ENCODE measurements at places on chromosomes 11 and 22.

GRCh38 chr22:28477556-28477955, 202.1 kb downstream of the TTC28 start:
- DNase-seq, result no peak

DNA sequence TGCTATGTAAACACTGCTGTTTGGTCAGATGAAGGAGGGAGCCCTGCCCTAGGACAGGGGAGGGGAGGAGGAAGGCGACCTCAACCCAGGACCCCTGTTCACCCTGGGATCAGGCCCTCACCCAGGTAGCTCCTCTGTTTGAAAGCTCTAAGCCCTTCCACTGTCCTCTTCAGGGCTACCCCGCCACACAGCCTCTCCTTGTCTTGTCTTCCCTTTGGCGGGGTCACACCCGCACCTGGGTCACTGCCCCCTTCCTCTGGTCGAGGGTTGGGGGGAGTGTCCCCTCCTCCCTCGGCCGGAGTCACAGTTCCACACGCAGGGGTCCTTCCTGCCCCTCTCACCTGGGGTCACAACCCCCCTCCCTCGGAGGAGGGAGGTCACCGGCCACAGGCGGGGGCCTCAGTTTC, 463 bp upstream of the PTPMT1 start:
- no peak for DNase-seq

GRCh38 chr11:12200279-12200990, 90.0 kb downstream of the MICAL2 start:
- peak; percentile 76 for DNase-seq

DNA sequence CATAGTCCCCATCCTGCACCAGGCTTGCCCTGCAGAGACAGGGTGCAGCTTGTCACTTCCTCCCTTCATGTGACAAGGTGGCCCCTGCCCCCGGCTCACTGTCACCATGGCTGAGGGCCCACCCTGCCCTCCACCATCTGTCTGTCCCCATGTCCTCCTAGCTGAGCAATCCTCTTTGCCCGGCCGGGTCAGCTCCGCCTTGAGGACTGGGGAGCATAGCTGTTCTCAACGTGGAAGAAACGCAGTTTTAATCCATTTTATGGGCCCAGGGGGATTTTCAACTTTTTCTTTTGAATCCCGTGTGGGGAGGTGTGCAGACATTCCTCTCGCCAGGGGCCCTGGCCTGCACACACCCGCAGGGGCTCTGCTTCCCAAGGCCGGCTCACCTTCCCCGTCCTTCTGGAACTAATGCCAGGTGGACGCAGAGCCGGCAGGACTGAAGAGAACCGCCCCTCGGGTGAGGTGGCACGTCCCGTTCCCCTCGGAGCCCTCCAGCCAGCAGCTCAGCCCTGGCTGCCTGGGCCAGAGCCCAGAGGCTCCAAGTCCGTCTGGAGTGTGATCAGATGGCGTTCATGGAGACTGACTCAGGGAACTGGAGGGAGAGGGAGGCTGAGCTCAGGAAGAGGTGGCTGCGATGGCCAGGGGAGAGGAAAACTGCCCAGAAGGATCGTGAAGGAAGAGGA, 1108.7 kb downstream of the BRD1 start:
- DNase-seq, result no peak

DNA sequence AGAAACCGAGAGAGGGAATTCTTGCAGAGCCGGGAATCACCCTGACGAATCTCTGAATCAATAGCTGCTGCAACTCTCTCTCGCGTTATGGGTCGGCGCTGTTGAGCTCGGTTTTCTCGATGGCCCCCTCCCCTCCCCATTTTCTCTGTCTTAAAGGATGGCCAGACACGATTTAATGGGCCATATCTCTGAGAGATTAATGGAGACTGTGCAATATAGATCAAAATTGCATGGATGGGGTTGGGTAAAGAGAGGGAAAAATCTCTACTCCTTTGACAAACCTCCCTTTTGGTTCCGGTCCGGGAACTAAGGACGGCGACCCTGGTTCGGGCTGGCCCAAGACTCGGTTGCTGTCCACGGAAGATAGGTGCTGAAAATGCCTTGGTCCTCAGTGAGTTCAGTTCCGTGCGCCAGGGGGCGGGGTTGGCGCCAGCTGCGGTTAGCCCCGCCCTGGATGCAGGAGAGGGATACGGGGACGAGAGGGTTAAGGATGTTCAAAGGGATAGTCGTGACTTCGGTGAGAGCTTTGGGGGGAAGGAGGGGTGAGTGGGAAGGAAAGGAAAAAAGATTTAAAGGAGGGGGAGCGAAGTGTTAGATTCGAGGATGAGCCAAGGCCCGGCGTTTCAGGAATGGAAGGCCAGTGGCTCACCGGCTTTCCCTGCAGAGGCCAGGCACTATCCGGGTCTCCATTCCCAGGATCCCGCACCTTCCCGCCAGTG, 103.6 kb upstream of the HSD17B12 start:
- DNase-seq, result peak; percentile 50

- DNase-seq, result no peak
Measured at GRCh38 chr11:3121416-3121815, 43.7 kb downstream of the OSBPL5 start.

DNA sequence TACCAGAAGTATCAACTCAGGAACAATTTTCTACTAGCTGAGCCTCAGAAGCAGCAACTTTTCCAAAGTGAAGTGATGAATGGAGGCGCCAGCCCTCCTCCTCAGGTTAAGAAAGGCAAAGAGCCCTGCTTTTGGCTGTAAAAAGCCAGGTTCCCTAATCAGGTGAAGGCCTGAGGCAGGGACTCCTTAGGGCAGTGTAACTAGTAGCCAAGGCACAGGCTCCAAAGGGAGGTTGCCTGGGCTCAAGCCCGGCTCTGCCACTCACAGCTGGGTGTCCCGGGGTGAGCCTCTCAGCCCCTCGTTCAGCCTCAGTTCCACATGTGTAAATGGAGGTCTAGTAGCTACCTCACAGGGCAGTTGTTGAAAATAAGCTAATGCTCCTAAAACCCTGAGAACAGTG, 19.5 kb downstream of the TSKU start:
- peak; percentile 19 for DNase-seq

DNA sequence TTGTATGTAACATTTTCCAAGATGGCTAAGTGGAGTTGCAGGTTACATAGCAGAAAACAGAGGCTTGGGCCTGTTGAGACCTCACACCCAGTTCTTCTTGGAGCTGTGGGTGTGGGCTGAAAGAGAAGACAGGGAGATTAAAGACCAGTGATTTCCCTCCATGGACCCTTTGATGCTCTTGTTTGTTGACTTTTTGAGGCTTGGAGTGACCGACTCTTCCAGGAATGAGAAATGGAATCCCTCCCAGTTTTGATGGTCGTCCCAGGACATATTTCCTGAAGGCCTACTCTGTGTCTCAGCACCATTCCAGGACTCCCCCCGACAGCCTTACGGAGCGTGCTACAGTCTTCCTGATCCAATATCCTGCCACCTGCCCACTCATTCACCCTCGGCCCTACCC, 96.9 kb downstream of the PTPRJ start:
- no peak for DNase-seq

DNA sequence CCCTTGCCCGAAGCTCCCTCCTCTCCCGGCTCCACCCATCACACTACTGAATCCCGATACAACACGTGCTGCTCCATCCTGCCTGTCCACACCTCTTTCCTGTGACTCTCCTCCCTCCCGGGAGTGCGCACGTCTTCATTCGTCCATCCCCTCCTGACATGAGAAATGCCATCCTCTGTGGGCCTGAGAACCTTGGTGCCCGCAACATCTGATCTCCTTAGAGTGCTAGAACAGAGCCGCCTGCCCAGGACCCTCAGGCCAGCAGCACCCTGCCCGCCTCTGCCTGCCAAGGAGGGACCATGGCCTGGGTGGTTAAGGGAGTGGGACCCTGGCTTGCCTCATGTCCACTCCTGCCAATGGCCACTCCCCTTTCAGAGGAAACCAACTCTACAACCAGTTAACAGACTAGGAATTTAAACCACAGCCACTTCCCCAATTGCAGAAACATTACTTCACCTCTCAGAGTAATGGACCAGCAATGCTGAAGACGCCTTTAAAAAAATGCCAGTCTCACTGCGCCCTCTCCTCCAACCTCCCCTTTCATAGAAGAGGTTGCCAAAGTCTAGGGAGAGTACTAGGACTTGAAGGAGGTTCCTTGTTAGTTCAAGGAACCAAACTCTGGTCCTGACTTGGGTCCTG, 466.3 kb downstream of the OPCML start:
- DNase-seq, result no peak

DNA sequence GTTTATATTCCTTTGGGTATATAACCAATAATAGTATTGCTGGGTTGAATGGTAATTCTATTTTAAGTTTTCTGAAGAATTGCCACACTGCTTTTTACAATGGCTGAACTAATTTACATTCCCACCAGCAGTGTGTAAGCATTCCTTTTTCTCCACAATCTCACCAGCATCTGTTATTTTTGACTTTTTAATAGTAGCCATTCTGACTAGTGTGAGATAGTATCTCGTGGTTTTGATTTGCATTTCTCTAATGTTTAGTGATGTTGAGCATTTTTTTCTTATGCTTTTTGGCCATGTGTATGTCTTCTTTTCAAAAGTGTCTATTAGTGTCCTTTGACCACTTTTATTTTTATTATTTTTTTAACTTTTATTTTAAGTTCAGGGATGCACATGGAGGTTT, 275.3 kb downstream of the METTL15 start:
- no peak for DNase-seq
